NB4 (cell line): ENCODE measurements at places on chromosomes 11 and 22.
A peak's percentile ranks its signal among the peaks of the same experiment; 100 is the strongest.

- DNase-seq: no peak
Observed at GRCh38 chr11:91174193-91174592, 951.3 kb upstream of the CHORDC1 start.

GRCh38 chr11:102527684-102528083 is 2.9 kb downstream of the MMP7 start:
- DNase-seq: no peak

- peak; percentile 21 for DNase-seq
Observed at GRCh38 chr11:93849751-93850593, 446 bp downstream of the VSTM5 start.

- DNase-seq: peak; percentile 22
Observed at GRCh38 chr11:36373016-36374010, 77.2 kb downstream of the PRR5L start.

GRCh38 chr11:38990841-38991240 is 2392.8 kb upstream of the RAG2 start:
- DNase-seq: no peak

DNA sequence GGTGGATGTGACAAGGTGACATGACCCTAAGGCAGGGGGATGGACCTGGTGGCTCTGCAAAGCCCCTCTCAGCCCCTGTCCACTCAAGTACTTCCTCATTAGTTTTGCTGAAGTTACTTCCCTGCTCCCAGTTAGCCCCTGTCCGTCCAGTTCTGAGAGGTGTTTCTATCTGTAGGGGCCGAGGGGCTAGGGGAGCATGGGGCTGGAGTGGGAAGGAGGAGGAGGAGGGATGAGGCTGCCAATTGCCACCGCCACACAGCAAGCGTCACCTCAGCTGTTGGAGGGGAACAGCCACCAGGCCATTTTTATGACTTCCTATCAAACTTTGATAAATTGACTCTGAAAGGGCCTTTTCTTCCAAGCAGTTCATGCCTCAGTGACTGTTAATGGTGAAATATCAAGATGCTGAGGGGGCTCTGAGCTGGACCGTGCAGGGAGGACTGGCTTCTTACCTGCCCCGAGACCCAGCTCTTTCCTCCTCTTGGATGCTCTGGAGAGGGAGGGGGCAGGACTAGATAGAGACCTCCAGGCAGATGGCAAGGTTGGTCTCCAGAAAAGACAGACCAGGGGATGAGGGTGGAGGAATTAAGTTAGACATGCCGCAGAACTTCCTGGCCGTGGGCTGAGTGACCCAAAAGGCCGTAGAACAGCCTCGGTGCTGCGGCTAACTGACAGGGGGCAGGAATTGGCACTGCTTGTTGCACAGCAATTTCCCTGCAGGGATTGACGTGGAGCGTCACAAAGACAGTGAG is 137.0 kb downstream of the ST3GAL4 start:
- no peak for DNase-seq

DNA sequence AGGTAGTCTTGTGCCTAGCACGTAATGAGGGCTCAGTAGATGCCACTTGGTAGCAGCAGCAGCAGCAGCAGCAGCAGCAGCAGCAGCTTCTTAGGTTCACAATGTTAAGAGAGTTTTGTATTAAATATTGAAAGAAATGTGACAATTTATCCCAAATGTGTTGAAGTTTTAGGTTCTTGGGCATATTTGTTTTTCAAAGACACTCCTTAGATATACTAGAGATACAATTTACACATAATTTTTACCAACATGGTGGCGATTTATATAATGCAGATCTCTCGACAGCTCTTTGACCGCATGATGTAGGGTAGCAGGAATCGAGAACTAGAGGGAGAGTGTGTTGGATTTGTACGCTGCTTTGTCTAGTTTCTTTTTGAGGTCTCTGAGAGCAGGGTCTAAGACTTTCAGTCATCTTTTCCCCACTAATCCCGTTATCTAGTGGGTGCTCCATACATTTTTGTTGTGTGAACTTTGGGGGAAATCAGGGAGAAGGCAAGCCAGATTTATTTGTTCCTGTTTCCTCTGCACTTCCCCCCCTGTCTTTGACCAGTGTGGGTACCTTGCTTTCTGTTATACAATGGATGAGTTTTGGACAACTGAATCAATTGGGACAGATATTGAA is 1.4 kb downstream of the FDX1 start:
- peak; percentile 31 for DNase-seq

DNA sequence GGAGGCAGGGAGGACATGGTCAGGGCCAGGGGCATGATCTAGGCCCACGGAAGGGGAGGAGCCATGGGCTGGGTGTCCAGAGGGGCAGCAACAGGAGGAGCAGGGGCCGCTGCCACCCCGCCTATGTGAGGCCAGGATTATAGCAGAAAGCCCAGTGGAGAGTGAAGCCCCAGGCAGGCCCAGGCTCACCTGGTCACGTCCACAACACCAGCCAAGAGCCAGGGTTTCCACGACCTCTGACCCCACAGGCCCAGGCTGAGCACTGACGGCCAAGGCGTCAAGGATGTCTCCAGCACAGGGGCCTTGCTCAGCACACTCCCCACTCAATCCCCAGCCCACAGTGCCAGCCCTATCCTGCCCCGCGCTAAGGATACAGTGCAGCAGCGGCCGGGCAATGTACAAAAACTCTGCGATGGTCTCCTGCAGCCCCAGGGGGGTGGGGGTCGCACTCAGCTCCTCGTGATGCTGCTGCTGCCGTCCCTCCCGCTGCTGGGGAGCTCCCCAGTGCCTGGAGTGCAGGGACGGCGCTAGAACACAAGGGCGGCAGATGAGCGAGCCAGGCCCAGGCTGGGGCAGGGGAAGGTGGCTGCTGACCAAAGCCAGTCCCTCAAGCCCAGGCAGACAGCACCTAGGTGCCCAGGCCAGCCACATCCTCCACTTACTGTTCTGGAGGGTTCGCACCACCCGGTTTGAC is 3.6 kb downstream of the PEX16 start:
- DNase-seq: no peak
